Brain microvascular endothelial cell (primary cell): ENCODE measurements at places on chromosomes 6 and 20.

- no peak for DNase-seq
Observed at GRCh38 chr6:11784341-11784740, 5.7 kb upstream of the ADTRP start.

DNA sequence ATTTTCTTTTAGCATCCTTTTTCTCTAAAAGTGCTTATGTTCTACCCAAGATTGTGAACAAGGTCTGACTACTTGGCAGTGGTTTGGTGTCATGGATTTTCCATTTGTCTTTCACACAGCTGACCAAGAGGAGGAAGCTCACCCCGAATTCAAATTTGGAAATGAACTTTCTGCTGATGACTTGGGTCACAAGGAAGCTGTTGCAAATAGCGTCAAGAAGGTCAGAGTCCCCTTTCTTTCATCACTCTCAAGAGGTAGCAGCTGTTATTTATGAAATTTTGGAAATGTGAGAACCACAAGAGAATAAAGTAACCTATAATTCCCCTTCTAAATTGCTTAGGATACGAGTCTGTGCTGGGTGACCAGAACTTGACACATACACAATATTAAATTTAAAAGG, 113.0 kb upstream of the LAMP5 start:
- DNase-seq = no peak

- DNase-seq = no peak
Observed at GRCh38 chr20:50373674-50374286, 136.4 kb upstream of the PTPN1 start.

DNA sequence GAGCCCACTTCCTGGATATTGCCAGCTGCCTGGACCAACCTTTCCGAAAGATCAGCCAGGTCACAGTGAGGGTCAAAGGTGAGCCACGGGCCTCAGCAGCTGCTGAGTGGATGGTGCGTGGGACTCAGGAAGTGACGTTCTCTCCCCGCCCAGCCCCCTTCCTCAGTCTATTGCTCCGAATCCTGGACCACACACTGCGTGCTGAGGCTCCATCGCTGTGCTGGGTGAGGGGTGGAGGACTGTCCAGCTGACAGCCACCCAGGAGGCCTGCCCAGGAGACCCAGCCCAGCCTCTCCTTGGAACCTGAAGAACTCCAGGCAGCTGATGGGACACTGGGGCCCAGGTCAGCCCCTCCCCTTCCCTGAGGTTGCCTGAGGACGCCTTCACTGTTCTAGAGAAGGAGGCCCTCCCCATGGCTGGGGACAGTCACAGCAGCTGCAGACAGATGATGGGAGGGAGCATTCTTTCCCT, 94.4 kb upstream of the CD93 start:
- DNase-seq = peak; percentile 23

- DNase-seq = no peak
Observed at GRCh38 chr6:89347825-89348224, 4.7 kb downstream of the UBE2J1 start.

DNA sequence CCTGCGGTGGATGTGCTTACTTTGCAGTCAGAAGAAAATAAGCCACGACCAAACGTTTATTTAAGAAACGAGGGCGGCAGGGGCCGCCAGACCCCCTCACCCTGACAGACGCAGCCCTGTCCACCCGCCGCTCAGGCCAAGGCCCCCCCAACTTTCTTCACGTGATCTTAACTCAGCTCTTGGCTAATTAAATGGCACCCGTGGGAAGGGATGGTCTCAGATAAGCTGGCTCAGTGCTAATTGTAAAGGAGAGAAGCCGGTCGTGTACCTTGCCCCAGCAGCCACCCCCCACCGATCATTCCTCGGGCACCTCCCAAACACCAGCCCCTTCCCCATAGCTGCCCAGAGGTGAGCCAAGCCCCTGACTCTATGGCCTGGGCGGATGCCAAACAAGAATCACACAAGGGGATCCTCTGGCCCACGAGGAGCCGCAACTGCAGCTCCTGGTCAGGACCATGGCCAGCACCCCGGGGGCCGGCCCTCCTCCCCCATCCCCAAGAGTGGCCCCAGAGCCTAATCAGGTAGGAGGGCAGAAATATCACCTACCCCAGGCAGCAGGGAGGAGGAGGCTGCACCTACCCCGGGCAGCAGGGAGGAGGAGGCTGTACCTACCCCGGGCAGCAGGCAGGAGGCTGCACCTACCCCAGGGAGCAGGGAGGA, 11.2 kb downstream of the KCNQ2 start:
- DNase-seq = no peak

DNA sequence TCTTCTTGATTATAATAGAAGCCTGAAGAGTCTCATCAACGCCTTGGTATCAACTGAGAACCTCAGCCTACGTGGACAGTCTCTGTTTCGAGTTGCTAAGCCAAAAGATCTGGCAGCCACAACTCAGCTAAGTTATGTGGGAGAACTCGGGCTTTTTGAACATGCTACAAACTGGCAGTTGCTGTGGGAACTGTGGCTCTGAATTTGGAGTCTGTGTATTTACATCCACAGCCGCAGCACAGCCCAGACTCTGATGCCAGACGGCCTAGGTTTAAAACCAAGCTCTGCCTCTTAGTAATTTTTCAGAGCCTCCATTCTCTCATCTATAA, 35.8 kb downstream of the RIPOR2 start:
- DNase-seq = no peak

- no peak for DNase-seq
Observed at GRCh38 chr6:131688286-131688685, 12.9 kb downstream of the OR2A4 start.

- no peak for DNase-seq
Observed at GRCh38 chr6:165266191-165266590, 43.2 kb downstream of the C6orf118 start.

DNA sequence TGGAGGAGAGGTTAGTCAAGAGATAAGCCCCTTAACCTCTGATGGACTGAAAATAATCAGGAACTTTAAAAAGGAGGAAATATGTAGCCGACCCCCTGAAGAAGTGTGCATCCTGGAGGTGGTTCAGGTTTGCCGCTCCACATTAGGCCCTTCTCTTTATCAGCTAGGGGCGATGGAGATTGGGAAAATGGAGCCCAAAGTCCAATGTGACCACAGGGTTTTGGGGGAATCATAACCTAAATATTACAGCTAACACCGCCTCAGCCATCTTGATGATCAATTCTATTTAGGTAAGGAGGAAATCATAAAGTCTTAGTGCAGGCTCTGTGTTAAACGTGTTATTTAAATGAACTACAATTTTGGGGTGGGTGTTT, 1.2 kb downstream of the OGFRL1 start:
- no peak for DNase-seq

DNA sequence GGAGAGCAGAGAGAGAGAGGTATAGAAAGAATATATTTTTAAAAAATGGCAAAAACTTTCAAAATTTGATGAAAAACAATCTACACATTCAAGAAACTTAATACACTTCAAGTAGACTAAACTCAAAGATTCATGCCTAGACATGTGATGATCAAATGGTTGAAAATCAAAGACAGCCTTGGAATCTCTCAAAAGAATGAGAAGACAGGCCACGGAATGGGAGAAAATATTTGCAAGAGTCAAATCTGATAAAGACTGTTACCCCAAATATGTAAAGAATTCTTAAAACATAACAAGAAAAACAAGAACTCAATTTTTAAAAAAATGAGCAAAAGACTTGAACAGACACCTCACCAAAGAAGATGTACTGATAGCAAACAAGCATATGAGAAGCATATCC, 49.7 kb downstream of the THEMIS start:
- peak; percentile 38 for DNase-seq

- DNase-seq = no peak
Observed at GRCh38 chr6:16712255-16712930, 48.9 kb downstream of the ATXN1 start.

DNA sequence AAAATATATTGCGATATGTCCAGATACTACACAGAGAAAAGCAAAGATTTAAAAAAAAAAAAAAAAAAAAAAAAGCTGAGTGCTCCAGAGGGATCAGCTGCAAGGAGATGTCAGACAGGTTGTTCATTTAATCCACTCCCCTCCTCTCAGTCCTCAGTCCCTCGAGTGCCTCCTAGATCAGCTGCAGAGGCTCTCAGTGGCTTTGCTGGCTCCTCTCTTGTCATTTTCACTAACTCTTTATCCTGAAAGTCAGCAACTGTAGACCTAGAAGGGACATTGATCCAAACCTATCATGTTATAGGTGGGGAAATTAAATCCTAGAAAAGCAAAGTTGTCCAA, 61.6 kb downstream of the KIAA0319 start:
- no peak for DNase-seq

DNA sequence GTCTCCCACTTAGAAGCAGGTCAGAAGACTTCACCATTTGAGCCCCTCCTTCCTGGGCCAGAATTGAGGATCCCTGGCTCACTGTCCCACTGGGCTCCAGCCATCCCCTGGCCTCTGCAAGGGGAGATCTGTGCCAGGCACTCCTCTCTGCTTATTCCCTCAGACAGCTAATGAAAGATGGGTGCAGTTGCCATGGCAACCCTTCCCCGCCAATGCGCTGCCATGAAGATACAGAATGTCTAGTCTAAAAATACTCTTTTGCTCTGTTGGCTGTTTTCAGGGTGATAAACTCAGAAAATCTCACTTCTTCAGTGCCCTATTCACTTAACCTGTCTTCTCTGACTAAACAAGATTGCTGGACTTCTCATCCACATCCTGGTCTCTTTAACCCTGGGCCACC, 13.6 kb upstream of the TTLL2 start:
- DNase-seq = no peak

GRCh38 chr6:5142915-5143314, 57.8 kb downstream of the PPP1R3G start:
- peak; percentile 22 for DNase-seq

GRCh38 chr6:122008101-122008999, 391.1 kb upstream of the HSF2 start:
- DNase-seq = peak; percentile 48

GRCh38 chr6:6556738-6557503, 31.6 kb upstream of the LY86 start:
- DNase-seq = peak; percentile 23

DNA sequence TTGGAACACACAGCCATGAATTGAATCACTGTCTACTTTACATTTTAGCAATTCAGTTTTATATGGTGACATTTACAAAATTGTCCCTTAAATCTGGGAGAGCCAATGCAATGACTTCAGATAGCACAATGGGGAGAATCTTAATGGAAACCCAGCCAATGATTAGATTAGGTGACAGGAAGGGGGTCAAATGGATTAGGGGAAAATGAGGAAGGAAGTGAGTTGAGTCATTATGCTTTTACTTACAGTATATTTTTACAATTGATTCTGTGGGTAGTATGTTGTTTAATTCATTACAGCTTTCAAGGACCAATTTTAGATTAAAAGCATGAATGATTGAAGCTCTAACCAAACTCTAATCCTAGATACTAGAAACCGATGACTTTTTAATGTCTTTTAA, 229.8 kb downstream of the SOX4 start:
- DNase-seq = no peak

- no peak for DNase-seq
Observed at GRCh38 chr20:309306-309840, 12.0 kb downstream of the ZCCHC3 start.

DNA sequence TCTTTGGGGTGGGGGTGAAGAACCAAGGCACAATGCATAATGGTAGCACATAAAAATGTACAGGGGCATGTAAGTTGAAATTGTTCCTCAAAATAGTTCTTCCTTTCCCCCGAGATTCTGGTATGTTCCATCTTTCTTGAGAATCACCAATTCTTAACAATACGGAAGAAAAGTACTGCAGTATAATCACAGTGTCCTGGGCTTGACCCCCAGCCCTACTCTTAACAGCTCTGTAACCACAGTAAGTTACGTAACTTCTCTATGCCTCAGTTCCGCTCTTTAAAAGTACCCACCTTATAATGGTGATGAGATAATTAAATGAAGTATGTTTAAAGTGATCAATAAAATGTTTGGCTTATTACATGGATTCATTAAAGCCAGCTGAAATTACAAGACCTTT, 104.5 kb downstream of the SMLR1 start:
- DNase-seq = no peak

- no peak for DNase-seq
Observed at GRCh38 chr6:138116661-138116999, 9.4 kb upstream of the PERP start.

DNA sequence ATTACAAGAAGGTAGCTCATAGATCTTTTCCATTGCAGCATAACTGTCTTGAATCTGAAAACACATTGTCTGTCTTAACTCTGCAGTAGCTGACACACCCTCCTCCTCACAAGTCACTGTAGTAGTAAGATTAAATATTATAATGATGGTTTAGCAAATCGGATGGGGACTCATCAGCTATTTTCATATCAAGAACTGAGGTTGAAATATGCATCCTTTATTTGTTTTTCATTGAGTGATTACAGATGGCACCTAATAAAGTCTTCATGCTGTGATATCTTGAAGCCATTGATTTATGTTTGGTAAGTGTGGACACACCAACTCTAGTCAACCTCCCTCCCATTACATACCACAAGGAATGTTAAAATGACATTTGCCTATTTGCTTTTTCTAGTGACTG, 267.4 kb upstream of the TAB2 start:
- no peak for DNase-seq

DNA sequence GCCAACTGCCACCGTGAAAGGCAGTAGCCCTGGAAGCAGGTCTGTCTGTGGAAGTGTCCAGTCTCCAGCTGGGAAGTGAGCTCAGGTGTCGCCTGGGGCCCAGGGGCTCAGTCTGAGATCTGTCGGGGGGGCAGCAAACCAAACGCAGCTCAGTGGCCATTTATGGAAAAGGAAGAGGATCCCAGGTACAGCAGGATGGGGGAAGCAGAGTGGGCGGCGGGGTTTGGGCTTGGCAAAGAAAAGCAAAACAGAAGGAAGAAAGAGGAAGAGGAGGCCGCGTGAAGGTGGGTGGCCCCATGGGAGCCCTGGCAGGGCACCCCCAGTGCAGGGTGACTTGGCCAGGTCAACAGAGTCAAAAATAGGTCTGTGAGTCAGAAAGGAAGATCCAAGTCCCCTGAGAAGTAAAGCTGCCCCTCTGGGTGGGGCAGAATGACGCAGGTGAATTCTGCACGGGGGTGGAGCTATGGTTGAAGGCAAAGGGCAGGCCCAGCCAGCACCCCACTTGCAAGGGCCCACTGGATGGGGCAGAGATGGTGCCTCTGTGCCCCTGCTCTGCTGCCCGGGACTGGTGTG, 5.3 kb downstream of the PXDC1 start:
- DNase-seq = no peak

GRCh38 chr6:162032620-162033019, 694.9 kb downstream of the PRKN start:
- peak; percentile 71 for DNase-seq

- no peak for DNase-seq
Observed at GRCh38 chr6:35218021-35218420, 4.3 kb downstream of the SCUBE3 start.

GRCh38 chr6:144353871-144354314, 68.8 kb downstream of the UTRN start:
- no peak for DNase-seq

GRCh38 chr6:100084316-100084990, 90.4 kb upstream of the MCHR2 start:
- no peak for DNase-seq
